AG10803 (cell line): ENCODE measurements at places on chromosomes 11 and 22.

DNA sequence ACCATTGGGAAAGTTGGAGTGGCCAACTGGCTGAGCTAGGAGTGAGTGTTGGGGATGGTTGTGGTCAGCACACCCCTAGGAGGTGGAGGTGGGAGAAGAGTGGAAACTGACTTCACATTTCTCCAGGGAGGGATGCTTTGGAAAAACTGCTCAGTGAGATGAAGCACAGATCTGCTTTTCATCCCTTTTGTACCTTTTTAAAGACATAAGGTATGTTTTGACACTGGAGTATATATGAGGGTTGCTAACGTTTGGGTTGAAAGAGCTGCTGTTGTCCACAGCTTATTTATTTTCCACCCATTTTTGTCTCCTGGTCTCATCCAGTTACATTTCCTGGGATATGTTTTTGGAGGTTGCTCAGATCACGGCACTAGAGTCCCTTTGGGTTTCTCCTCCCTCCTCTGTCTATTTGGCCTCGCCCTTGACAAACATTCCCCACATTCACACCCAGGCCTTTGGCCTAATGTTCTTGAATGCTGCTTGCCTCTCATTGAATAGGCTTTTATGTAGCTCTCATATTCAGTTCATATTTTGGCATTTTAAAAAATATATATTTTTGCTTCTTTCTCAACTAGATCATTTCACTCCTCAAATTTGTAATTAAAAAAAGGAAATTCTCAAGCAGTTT lies 8.3 kb downstream of the SREBF2 start:
- no peak for DNase-seq

DNA sequence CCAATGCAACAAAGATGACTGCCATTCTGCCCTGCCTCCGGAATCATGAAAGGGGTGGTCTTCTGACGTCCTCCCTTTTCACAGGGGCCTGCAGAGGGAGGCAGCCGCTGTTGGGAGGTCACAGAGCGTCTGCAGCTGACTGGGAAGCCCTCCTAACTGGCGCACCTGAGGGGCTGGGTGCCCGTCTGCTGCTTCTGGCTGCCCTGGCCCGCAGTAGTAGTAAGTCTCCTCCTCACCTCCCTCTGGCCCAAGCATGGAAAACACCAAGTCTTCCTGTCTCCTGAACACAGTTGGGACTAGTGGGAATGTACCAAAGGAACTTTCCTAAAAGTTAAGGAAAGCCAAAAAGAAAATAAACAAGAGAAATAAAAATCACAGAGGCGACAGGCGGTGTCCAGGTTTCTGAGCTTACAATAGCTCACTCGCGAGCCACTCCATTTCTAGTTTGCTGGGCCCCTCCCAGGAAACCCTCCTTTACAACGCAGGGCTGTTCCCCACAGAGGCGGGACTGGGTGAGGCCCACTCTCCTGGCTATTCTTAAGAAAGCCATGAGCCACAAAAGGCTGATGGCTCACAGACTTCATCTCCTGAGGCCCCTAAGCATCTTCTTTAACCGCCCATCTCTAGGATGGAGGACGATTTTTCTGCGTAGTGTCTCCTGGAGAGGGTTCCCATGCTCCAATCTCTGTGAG lies 37.0 kb upstream of the CECR2 start:
- no peak for DNase-seq

DNA sequence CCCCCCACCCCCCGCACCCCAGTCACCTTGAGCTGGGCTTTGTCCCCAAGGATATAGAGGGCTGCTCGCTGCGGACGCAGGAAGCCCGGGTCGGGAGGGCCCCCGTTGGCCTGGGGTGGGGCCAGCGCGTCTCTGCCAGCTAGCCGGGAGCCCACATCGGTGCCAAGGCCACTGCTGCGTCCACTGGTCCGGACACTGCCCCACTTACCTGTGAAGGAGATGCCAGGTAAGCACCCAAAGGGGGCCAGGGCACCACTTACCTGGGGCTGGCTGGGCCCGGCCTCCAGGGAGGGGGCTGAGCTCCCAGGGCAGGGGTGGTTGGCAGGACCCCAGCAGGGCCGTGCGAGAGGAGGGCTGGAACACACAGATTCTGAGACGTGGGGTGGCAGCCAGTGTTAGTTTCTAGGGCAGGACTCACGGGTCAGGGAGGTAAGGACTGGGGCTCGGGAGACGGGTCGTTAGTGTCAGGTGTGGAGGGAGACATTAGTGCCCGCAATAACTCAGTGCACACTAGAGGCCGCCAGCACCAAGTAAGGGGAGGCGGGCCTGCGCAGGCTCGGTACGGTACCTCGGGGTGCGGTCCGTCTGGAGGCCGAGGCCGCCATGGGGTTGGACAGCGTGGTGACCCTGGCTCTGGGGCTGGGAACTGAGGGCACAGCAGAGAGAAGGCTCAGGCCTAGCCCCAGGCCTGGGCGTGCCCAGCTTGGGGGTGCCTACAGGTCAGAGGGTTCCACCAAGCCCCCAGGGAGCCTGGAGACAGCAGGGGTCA lies 18.2 kb downstream of the SBF1 start:
- no peak for DNase-seq

DNA sequence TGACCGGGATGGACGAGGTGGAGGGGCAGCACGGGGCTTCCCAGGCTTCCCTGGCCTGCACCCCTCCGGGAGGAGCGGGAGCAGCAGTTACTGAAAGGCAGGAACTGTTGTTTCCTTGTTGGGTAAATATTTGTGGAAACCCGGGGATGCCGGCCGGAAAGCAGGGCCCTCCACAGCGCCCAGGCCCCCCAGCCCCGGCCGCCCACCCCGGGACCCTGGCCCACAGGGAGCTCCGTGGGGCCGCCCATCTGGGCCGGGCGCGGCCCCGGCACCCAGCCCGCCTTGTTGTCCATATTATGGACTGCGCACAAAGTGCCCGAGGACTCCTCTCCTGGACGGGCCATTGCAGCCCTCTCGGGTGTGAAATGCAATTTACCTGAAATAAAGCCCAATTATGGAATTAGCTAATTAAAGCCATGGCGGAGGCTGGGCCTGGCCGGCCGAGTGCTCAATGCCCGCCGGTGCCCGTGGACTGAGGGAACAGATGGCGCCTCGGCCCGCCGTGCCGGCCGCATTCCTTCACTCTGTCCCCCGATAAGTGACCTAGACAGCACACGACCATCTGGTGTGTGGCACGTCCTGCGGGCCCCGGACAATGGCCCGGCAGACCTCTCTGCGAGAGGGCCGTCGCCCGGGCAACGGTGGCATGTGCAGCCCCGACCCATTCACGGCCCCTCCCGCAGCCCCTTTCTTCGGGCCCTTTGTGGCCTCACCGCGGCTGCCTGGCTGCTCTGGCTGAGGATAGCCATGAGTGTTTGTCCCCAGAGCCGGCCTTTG lies 35.4 kb downstream of the CDKN1C start:
- no peak for DNase-seq

DNA sequence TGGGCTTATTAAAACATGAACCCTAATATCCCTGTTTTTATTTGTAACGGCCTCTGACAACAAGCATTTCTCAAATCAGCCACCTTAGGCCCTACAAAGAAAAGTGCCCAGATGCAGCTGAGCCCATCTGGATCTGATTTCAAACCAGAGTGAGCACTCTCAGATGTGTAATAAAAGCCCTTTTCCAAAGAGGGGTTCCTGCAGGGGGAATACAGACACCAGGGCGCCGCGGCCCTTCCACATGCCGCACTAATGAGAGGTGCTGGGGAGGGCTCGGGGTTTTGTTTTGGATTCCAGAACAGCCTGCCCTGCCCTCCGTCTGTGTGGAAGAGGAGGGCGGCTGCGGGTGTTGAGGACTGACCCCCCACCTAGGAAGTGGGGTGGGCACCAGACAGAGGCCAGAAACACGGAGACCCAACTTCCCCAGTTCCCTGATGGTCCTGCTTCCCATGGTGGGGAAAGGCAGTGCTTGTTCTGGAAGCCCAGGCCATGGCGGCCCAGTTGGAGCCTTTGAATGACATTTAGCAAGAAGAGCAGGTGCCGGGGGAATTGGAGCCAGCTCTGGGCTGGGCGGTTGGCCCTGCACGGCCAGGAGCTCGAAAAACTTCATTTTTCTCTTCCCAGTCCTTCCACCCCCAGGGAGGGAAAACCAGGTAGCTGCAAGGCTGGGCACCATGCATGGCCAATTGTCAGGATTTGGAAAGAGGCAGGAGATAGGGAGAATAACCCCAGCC lies 63.7 kb downstream of the MACROD1 start:
- peak; percentile 34 for DNase-seq

- no peak for DNase-seq
Observed at GRCh38 chr11:33919645-33920044, 27.8 kb upstream of the LMO2 start.

DNA sequence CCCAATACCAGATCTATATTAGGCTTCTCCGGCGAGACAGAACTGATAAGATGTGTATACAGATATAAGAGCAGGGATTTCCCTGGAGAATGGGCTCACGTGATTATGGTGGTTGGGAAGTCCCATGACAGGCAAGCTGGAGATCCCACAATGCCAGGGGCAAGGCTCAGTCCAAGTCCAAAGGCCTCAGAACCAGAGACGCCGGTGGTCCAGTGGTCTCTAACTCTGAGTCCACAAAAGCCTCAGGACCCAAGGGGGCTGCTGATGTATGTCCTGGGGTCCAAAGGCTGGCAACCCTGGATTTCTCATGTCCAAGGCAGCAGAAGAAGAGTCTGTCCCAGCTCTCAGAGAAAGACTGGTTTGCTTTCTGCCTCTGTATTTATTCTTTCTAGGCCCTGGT lies 15.8 kb upstream of the OSBPL5 start:
- DNase-seq = no peak

GRCh38 chr11:102293873-102294601 lies 23.2 kb upstream of the BIRC3 start:
- DNase-seq = peak; percentile 69

DNA sequence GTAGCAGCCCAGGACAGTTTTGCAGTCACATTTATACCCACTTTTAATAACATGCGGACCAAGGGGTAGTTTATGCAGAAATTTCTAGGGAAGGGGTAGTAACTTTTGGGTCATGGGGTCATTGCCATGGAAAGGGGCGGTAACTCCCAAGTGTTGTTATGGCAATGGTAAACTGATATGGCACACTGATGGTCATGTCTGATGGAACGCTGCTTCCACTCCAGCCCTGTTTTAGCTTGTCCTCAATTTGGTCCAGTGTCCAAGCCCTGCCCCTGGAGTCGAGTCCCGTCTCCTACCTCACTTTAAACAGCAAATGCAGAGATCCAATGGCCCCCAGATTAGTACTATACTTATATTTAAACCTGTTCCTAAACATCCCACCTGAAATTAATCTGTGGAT lies 11.2 kb upstream of the SEC14L4 start:
- no peak for DNase-seq

DNA sequence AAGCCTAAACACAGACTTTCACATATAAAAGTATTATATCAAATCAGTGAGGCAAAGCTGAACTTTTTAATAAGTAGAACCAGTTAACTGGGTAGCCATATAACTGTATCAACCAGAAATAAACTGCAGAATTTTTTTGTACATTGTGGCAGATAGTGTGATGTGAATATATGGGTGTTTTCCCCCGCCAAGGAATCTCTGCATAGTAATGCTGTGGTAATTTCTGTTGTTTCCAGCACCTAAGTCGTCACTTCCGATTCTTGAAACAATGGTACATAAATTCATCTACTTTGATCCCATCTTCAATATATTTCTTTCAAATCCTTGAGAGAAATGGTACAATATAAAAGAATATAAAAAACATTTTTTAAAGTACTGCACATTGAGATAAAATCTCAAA lies 39.6 kb downstream of the NARS2 start:
- DNase-seq = no peak

- DNase-seq = peak; percentile 95
Observed at GRCh38 chr11:62771144-62772021, at the start of gene TAF6L. TSS of gene TAF6L (plus strand) at chr11:62771396. CDS start at chr11:62775784, 4,388 bp downstream.

- DNase-seq = no peak
Observed at GRCh38 chr11:1748636-1749394, 1.6 kb downstream of the IFITM10 start.

DNA sequence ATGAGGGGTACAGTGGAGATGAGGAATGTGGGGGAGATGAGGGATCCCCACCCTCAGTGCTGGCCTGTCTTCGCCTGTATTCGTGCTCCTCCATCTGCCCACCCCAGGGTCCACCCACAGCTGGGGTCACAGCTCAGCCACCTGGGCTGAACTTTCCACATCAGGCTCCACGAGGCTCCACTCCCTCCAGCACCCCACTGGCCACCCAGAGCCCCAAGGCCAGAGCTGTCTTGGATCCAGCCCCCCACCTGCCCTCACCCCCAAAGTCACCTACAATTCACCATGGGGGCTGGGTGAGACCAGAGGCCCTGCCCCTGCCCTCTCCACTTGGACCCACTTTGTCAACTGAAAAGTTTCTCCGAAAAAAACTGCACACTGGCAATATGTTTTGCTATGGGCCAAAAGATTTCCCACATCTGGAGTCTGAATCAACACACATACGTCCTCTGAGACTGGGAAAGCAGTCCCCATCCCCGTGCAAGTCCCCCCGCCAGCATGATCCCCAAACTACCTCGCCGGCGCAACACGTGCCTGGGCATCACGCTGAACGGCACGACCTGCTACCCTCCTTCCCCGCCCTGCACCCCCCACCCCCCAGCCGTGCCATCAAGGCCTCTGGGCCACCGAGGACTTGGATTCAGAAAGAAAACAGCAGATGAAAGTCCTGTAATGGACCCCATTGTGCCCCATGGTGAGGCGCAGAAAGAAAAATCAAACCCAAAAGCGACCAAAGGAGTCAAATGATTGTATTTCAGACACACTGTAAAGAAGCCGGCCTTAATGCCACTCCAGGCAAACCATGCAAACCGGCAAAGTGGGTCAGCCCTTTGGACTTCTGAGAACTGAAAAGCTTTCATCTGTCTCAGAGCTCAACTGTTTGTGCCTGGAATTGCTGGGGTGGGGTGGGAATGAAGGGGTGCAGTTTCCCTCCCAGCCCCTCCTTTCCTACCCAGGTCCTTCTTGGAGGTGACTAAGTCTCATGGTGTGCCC lies 16.5 kb upstream of the GAL start:
- DNase-seq = no peak

- DNase-seq = peak; percentile 78
Observed at GRCh38 chr22:26398741-26399153, 30.3 kb upstream of the ASPHD2 start.

DNA sequence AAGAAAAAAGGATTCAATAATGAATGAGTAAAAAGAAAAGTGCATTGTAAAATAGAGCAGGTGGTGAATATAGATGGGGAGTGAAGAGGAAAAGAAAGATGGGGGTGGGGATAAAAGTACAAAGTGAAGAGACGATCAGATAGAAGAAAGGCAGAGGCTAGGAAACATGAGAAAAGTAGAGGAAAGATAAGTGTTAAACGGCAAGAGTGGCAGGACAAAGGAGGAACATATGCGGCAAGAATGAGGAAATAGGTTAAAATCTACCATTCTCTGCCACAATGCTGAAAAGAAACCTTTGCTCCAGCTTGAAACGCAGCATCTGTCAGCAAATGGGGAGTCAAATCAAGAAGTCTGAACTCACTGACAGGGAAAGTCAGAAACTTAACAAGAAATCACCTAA lies 6.8 kb downstream of the FUT4 start:
- DNase-seq = no peak

DNA sequence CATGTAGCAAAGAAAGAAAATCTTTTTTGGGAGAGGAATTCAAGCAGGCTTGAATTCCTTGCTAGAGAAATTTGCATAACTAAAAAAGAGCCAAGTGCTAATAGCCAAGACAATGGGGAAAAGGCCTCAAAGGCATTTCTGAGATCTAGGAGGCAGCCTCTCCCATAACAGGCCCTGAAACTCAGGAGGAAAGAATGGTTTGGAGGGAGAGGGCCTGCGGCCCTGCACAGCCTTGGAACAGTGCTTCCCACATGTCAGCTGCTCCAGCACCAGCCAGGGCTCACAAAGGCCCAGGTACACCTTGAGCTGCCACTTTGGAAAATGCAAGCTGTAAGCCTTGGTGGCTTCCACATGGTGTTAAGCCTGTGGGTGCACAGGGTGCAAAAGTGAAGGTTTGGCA lies 55.5 kb upstream of the TSPAN18 start:
- no peak for DNase-seq

- no peak for DNase-seq
Observed at GRCh38 chr11:38594895-38595294, 1996.9 kb upstream of the RAG2 start.
